ENCODE measurements at places on chromosomes 5 and 9. TPM values are rescaled to one million over a fixed set of nuclear protein-coding genes. Genes with fewer than 3 reads are reported as not detected.

DNA sequence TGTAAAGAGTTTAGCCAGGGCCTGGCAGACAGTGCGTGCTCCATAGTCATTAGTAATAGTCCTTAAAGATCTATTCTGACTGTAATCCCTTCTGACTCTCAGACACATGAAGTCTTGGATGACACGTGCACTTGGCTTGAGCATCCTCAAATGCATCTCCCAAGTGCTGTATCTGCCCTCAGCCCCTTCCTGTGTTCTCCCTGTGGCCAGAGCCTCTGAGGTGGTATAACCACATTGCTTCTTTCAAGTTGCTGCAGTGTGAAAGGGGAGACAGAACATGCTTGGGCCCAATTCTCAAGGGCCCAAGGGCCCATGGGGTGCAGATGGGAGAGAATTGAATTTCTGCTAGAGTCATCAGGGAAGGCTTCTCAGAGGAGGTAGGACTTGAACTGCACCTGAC, 30.1 kb upstream of the HAND1 start:
- no peak for DNase-seq

DNA sequence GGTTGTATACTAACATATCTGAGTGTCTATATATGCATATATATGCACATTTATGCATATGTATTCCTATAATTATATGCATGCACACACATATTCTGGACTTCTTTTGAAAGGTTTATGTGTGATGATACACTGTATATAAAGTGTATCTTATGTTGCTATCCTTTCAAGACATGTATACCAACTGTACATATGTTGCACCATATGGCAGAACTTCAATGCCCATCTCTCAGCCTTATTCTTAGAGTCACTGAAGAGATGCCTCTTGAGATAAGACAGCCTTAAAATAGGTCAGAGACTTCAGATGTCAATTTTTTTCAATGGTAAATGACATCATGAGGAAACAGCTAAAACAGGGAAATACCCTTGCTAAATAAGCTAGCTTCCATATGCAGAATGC, 461.4 kb downstream of the SPATA31D1 start:
- DNase-seq: no peak

DNA sequence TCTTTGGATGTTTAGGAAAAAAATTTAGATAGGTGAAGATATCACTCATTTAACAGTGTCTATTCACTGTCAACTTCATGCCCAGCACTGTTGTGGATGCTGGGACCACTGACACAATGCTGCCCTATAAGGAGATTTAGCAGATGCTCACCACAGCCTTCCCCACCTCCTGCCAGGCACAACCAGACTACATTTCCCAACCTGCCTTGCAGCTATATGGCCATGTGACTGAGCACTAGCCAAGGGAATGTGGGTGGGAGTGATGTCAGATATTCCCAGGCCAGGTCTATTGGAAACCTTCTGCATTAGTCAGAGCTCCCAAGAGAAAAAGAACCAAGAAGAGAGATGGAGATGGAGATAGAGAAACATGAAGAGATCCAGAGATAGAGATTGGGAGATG, 302.6 kb upstream of the TAS2R1 start:
- no peak for DNase-seq

The ABITRAM gene
- total RNA-seq: 7.6 TPM

- DNase-seq: no peak
These were observed 150.9 kb downstream of the ADGRV1 start for GRCh38 chr5:90709323-90710155.

GRCh38 chr5:114361724-114362196, at the start of gene KCNN2:
Gene KCNN2 (plus strand): TSS chr5:114362070. CDS start chr5:114362140, 70 bp downstream.
- no peak for DNase-seq

The MARCHF3 gene
- 9.8 TPM for total RNA-seq

DNA sequence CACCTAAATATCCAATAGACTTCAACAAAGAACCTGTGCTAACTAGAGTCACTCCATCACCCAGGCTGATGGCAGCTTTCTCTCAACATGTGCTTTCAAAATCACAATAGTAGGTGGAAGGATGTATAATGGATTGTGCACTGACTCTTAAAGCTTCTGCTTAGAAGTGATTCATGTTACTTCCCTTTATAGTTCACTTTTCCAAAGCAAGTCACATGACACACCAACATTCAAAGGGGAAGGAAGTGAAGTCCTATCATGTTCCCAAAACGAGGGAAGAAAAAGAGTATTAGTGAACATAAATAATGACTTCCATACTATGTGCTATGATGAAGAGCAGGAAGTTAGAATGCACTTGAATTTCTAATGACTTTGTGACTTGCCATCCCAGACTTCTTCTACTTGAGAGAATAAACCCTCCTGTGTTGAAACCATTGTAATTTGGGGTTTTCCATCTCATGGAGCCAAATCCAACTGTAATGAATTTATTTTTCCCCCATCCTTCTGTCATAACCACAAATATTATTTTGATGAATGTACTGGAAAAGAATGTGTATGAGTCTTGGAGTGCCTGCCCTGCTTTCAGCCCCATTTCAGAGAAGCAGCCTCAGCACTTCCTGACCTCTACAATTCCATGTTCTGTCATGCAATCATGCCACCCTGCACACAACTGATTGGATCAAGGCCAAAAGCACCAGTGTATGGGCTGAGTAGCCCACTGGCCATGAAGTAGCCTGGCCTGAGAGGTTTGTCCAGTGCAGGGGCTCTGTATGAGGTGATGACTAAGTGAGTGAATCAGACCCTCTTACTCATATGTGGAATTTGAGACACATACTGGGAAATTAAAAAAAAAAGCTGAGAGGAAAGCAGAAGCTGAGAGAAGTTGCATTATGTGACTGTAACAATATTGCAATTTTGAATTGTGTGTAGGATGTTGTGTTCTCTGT, 525.9 kb upstream of the CLINT1 start:
- no peak for DNase-seq

The IFNA2 gene
- not detected for total RNA-seq

The ADRA1B gene
- total RNA-seq: 8.4 TPM

GRCh38 chr9:125750627-125751011, 3.4 kb downstream of the PBX3 start:
- DNase-seq: no peak

DNA sequence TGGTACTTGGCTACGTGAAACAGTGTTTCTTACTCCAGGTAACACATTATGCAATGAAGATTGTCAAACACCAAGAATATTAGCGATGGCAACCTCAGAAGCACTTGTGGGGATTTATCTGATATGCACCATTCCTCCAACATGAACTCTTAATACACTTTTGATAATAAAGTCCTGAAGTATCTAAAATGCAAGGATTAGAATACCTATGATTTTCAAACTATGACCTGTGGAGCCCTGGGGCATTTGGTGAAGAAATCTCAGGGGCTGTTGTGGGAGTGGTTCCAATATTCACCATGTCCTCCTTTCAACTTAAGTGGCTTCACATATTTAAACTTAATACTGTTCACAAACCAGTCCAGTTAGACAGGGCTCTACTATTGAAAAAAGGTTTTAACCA, 214.6 kb upstream of the POU5F2 start:
- no peak for DNase-seq

The PITX1 gene
- total RNA-seq: 0.74 TPM

- DNase-seq: no peak
These were observed 46.1 kb upstream of the ANKH start for GRCh38 chr5:14917719-14918118.

The TSSK1B gene
- not detected for total RNA-seq

The PCDHGB3 gene
- 2.6 TPM for total RNA-seq

The SLIT3 gene
- 46.3 TPM for total RNA-seq

The C1QTNF2 gene
- 0.47 TPM for total RNA-seq

DNA sequence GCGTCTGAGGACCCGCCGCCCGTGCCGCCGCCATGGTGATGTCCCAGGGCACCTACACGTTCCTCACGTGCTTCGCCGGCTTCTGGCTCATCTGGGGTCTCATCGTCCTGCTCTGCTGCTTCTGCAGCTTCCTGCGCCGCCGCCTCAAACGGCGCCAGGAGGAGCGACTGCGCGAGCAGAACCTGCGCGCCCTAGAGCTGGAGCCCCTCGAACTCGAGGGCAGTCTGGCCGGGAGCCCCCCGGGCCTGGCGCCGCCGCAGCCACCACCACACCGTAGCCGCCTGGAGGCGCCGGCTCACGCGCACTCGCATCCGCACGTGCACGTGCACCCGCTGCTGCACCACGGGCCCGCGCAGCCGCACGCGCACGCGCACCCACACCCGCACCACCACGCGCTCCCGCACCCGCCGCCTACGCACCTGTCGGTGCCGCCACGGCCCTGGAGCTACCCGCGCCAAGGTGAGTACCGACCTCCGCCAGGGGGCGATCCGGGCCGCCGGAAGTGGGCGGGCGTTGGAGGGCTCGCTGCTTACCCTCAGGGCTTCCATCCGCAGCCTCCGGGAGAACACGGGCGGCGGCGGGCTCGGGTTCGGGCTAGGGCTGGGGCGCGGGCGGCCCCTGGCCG, 8.5 kb downstream of the PRR7 start:
- DNase-seq: peak; percentile 67

GRCh38 chr5:31036411-31036810, 157.1 kb upstream of the CDH6 start:
- DNase-seq: no peak

- no peak for DNase-seq
These were observed 154.8 kb downstream of the GADD45G start for GRCh38 chr9:89759572-89759971.

Measured in omental fat pad (tissue), 4 donors.